ENCODE measurements at places on chromosomes 5 and 9.
A peak's percentile ranks its signal among the peaks of the same experiment; 100 is the strongest.

GRCh38 chr9:136599811-136600660 lies 54.2 kb upstream of the NOTCH1 start:
- DNase-seq, result peak; percentile 85

GRCh38 chr5:142074006-142074405 lies 34.6 kb upstream of the NDFIP1 start:
- no peak for DNase-seq

GRCh38 chr5:137088175-137088574 lies 411.0 kb downstream of the SPOCK1 start:
- no peak for DNase-seq

GRCh38 chr5:161566081-161566480 lies 19.6 kb upstream of the GABRB2 start:
- no peak for DNase-seq

- no peak for DNase-seq
Measured at GRCh38 chr5:34688015-34688810, 32.1 kb downstream of the RAI14 start.

GRCh38 chr9:107147134-107147533 lies 135.9 kb upstream of the RAD23B start:
- no peak for DNase-seq

Measured in retina (tissue), 1 donor.